Posterior cingulate gyrus (tissue), 11 donors: ENCODE measurements at places on chromosomes 7 and 10.
A peak's percentile ranks its signal among the peaks of the same experiment; 100 is the strongest.

DNA sequence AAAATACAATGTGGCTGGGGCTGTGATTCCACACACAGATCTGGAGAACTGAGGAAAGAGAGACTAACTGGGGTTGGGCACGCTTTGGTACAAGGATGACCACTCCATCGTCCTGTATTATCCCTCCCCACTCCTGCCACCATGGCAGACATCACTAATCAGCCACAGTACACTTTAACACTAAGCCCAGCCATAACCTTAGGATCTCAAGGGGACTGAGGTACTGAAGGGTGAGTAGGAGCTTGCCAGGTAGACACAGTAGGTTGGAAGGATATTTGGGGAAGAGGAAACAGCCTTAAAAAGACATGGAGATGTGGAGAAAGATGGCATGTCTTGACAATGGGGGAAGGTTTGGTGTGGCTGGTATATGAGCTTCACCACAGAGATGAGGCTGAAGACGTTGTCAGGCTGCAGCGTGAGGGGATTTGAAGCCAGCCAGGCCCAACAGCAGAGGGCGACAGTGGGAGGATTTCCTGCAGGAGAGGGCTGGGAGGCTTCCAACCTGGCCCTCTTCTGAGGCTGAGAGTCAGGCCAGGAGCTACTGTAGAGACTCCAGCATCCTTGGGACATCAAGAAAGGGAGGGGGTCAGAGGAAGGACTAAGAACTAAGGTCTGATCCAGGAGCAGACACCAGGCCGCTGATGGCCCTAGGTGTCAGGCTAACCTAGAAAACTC, 58.6 kb upstream of the COL13A1 start:
- peak; percentile 85 for DNase-seq

- DNase-seq, result no peak
These were observed 366.9 kb upstream of the NUPR2 start for GRCh38 chr7:56483153-56483552.

DNA sequence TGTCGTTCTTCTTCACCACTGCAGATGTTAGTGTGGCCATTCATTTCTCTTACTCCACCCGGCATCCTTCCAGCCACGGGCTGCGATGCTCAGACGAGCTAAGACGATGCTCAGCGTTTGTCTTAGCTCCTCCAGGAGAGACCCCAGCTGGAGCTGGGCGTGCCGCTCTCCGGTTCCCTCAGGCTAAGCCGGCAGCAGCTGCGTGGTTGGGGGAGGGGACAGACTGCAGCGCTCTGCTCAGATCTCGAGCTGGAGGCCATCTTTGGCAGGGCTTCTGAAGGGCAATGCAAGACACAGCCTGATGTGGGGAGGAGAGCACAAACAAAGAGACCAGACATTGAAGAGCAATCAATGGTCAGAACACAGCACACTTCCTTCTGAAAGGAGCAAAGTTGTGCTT, 4.8 kb downstream of the INA start:
- DNase-seq, result peak; percentile 54

GRCh38 chr10:95308389-95309302, 17.8 kb upstream of the PDLIM1 start:
- no peak for DNase-seq

- no peak for DNase-seq
These were observed 738 bp downstream of the POM121 start for GRCh38 chr7:72925546-72926120.

- DNase-seq, result no peak
These were observed 114.0 kb downstream of the GRID1 start for GRCh38 chr10:86252556-86252955.

DNA sequence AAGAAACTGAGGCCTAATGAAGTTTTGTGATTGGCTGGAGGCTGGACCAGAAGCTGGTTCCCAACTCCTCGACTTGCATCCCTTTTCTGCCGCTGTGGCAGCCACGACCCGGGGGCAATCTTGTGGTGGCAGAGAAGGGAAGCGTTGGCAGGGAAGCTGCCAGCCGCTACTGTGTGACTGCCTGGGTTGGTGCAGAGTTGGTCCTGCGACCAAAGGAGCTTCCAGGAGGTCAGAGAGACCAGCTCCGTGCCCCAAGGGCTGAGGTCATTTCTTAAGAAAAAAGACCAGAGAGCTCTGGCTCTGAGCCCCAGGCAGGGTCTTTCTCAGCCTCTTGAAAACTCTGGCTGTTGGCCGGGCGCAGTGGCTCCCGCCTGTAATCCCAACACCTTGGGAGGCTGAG, 47.2 kb downstream of the PRF1 start:
- no peak for DNase-seq

DNA sequence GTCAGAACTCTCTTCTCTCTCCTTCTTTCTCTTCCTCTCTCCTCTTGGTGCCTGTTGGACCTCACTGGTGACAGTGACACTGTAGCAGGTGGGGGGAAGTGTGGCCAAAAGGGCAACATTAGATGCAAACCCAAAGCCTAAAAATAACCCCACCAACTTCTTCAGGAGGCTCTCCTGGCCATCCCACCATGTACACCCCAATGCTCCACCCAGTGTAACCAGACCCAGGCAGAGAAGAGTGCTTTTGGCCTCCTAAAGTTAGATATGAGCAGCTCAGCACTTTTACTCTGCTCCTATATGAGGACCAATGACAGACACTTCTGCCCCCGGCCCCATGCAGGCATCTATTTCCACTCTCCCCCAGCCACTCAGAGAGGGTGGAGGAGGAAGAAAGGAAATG, 5.5 kb downstream of the MYOZ1 start:
- DNase-seq, result no peak

DNA sequence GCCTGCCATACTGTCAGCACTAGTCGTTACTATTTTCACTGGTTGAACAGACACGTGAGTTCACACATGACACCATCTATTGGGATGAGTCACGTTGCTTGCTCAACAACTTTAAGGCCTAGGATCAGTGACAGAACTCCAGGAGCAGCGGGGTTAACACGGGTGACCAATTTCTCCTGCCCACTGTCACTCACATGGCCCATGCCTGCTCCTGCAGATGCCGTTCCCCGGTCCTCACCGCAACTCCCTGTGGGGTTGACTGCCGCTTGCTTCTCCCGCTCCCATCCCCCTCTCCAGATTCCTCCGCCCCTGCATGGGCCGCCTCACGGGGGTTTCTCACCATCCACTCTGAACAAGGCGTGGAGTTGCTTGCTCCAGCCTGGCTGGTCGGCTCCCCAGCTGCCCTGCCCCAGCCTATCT, 128.2 kb downstream of the TAX1BP1 start:
- no peak for DNase-seq
